Activated T-helper 9 cell treated with anti-CD3 and anti-CD28 coated beads, Interleukin-2, amount 50 U/mL, for 16 hours (primary cell): ENCODE measurements at places on chromosomes 13 and 19.

GRCh38 chr19:51372649-51373504 is at the start of gene NKG7:
Gene NKG7, minus strand, starts transcription at chr19:51372654. Its CDS starts 119 bp downstream, at chr19:51372535.
- DNase-seq, result peak; percentile 66

DNA sequence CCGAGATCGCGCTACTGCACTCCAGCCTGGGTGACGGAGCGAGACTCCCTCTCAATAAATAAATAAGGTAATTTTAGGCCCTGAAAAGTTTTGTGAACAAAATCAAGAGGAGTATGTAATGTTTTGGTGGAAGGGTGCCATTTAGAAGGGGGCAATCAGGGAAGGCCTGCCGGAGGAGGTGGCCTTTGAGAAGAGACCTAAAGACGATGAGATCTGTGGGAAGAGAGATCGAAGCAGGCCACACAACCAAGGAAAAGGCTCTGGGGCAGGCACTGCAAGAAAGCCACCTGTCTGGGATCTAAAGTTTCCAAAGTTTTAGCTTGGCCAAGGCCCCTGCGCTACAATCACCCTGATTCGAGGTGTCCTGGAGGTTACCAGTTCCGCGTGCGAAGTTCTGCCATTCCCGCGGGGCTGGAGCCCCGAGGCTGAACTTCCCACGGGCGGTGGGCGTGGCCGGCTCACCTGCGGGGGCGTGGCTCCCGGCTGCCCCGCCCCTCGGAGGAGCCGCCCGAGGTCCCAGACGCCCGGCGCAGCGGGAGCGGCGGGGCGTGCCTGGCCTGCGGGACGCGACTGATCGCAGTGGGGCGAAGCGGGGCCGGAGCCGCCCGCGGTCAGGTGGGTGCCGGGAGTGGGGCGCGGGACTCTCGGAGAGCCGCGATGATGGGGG is at the start of gene KLC3:
TSS of gene KLC3 (plus strand) at position 519 of the 667 bp plus-strand sequence. CDS start 4,792 bp downstream, outside the sequence.
- peak; percentile 12 for DNase-seq

- no peak for DNase-seq
Observed at GRCh38 chr19:8705742-8706141, 7.1 kb upstream of the ACTL9 start.

DNA sequence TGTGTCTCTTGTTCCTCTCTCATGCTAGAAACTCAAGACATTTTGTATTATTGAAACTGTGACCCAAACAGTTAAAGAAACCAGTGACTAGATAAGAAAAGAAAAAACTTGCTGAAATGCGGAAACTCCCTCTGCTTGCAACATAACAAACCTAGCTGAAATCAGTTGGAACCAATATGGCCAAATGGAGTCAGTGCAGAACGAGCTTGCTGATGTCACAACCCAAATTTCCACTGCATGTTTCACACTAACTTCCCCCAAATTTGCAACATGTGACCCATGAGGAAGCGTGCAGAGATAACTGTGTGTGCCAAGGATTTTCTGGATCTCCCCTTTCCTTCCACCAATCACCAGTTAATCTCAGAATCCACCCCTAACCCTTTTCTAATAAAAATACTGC is 208.0 kb downstream of the DLEU7 start:
- no peak for DNase-seq

GRCh38 chr19:34345947-34346351 is 19.0 kb upstream of the GPI start:
- peak; percentile 48 for DNase-seq

DNA sequence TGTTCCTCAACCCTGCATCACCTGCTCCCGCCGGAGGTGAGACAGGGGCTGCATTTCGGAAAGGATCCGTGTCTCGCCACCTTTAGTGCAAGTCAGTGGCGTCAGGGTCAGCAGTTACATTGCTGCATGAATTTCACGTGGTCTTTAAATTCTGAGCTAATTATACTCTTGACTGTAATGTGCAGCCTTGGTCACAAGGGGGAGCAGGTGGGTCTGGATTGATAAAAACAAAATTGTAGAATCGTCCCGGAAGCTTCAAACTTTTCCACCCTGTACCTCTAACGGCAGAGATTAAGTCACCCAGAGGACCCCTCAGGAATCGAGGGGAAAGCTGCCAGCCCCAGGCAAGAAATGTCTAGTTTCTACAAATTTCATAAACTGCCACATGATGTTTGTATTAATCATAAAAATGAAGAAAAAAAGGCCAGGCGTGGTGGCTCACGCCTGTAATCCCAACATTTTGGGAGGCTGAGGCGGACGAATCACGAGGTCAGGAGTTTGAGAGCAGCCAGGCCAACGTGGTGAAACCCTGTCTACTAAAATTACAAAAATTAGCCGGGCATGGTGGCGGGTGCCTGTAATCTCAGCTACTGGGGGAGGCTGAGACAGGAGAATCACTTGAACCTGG is 20.2 kb downstream of the BBC3 start:
- peak; percentile 58 for DNase-seq

DNA sequence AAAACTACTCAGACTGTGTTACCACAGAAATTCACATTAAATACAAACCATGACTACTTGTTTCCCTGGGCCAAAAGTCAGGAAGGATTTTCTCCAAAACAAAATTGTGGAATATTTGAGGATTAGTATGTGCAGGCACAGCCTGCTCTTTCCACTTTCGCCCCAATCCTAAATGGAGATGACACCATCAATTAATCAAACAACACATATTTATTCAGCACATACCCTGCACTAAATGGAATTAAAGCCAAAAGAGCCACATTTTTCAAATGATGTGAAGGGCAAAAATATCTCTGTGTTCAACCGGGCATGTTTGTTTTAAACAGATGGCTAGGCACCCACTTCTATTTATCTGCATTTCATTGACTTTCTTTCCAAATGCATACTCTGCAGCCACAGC is 523.1 kb downstream of the DCT start:
- DNase-seq, result no peak

- no peak for DNase-seq
Observed at GRCh38 chr19:30116984-30117555, 175.0 kb downstream of the URI1 start.

DNA sequence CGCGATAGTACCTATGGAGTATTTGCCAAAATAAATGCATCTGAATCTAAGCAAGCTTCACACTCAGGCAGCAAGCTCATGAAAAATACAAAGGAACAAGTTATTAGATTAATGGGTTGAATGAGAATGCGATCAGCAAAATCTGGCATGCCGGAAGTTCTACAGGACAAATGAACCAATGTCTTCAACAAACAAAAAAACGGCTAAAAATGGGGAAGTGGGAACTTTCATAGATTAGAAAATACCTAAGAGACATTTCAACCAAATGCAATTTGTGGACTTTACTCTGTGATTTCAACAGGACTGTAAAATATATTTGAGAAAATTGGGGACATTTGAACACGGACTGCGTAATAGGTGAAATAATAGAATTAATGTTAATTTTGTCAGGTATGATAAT is 22.4 kb upstream of the RNASEH2B start:
- DNase-seq, result no peak

GRCh38 chr19:13764821-13765394 is 586 bp downstream of the MRI1 start:
- peak; percentile 23 for DNase-seq

- DNase-seq, result no peak
Observed at GRCh38 chr19:13870873-13871272, 6.1 kb upstream of the NANOS3 start.

DNA sequence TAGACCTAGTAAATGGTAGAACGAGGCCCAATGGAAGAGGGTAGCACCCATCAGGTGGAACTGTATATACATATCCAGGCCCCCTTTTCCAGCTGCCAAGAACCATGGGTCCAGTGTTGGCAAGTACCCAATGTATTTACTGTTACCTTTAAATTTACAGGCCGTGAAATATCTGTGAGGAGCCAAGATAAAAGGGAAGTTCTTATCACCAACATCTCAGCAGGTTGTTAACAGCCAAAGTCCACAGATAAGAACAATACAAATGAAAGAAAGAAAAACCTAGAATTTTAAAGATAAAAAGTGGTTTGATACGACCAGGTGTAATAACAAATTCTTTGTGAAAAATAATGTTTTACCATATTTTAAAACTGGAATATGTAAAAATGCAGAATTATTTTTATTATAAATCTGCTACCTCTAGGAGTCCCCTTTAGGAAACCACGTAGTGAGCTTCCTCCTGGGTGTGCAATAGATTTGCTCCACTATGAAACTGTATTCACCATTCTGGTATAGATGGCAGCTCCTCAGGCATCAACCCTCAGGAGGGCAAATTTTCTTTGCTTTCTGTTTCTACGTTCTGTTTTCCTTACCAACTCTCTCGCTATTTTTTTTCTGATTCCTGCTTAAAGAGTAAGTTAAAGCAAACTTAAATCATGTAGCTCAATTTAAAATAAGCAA is 292.2 kb upstream of the SLC10A2 start:
- DNase-seq, result no peak

GRCh38 chr19:32350471-32350865 is 5.1 kb downstream of the ZNF507 start:
- no peak for DNase-seq

GRCh38 chr13:113021811-113022210 is 52.8 kb downstream of the MCF2L start:
- no peak for DNase-seq

GRCh38 chr19:11418094-11418548 is 993 bp downstream of the RGL3 start:
- DNase-seq, result no peak

- DNase-seq, result no peak
Observed at GRCh38 chr19:35155441-35155840, 906 bp downstream of the FXYD5 start.

DNA sequence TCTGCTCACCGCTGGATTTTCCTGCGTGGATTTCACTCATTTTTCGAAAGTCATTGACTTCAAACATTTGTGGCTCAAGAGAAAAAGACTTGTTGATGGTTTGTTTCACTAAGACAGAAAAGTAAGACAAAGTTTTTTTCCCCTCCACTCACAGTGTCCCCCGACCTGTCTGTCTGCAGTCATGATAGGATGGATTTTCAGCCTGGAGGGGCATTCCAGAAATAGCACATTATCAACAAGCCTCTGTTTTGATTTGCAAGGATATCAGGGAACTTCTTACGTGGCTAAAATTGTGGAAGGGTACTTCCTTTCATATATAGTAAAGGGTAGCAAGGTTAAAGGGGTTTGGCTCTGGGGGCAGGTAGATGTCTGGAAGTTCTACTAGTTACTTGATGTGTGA is 11.8 kb downstream of the SOX21 start:
- DNase-seq, result no peak

DNA sequence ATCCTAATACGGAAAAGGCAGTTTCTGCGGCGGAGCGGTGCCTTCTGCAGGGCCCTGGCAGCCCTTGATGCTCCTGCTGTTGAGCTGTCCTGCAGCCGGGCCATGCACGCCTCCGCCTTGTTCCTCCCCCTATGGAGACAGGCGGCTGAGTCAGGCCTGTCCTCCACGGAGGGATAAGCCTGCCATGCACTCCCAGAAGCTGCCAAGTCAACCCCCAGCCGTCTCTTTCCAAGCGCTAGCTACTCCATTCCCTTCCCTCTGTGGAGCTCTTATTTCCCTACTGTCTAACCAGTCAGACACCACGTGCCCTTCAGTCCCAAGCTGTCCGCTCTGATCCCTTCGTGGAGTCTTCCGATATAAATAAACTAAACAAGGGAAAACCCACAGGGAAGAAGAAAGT is 197.0 kb downstream of the COL4A1 start:
- no peak for DNase-seq

DNA sequence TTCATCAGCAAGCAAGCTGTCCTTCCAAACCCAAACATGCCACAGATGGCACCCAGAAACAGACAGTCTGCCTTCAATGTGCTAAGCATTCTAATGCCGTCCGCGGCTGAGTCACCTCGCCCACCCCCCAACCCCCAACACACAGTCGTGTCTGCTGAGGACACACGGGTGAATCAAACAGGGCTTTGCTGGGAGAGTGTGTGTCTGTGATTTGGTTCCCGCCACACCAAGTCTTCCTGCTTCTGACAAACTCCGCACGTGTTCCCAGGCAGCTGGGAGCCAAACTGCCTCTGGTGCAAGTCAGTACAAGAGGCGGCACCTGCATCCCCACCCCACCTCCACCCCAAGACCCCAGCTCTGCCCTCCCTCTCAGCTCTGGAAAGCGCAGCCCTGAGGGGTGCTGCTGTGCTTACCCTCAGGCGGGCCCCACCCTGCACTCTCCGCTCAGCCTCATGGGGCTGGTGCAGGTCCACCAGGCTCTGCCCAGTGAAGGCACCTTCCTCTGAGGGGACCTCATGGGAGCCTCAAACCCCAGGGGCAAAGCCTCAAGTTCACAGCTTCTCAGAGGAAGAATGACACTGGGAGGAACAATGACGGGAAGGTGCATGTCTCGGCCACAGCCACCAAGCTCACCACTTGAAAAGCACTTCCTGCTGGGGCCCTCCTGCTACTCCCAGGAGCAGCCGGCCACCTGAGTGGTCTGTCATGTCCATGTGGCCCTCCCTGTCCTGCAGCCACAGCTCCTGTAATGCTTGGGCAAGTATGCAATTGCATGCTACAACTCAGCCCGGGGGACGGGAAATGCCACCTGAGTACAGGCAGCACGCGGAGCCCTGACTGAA is 15.0 kb upstream of the SLC35E1 start:
- DNase-seq, result peak; percentile 40

GRCh38 chr19:14218620-14219330 is 12.8 kb upstream of the ADGRL1 start:
- DNase-seq, result no peak

- DNase-seq, result peak; percentile 11
Observed at GRCh38 chr19:51660975-51661600, 14.5 kb upstream of the SIGLEC14 start.

- no peak for DNase-seq
Observed at GRCh38 chr13:88031980-88032559, 360.9 kb downstream of the SLITRK5 start.

GRCh38 chr19:50553134-50553703 is 15.0 kb downstream of the LRRC4B start:
- DNase-seq, result no peak

- DNase-seq, result no peak
Observed at GRCh38 chr13:32553720-32554119, 15.1 kb upstream of the N4BP2L2 start.

GRCh38 chr19:1580957-1581356 is 11.7 kb downstream of the MBD3 start:
- no peak for DNase-seq

- no peak for DNase-seq
Observed at GRCh38 chr19:27890696-27891095, 1322.3 kb downstream of the UQCRFS1 start.
